SJCRH30 (cell line): ENCODE measurements at places on chromosomes 5 and 9. TPM values are rescaled to one million over a fixed set of nuclear protein-coding genes. Genes with fewer than 3 reads are reported as not detected.

DNA sequence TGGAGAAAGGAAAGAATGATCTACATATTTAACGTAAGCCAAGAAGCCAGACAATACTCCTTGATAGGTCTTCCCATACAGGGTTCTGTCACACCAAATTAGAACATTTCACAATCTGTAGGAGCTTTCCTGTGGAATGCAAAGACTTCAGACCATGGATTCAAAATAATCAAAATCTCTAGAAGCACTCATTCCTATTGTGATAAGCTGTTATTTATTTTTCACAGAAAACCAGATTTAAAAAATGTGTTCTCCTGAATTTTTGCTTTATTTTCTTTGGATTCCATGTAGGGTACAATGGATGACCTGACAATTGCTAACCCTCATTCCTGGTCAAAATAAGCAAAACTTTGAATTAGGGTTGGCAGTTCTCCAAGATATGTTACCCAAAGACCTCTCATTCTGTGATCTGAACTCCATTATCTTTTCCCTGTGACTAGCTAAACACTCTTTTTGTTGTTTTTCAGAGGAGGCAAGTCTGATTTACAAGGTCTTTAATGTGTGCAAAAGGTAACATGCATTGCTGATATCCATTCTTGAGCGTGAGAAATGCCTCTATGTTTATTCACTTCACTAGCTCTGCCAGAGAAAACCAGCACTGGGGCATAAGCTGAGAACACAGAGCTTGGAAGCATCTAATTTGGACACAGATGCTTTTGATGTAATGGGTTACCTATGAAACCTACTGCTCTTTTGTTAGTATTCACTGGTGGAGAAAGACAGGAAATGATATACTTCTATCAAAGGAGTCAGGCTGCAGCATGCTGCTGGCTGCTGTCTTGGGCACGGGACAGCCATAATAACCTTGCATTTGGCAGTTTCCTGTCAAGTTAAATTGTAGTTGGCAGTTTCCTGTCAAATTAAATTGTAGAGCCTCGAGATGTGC lies 31.4 kb downstream of the ACTBL2 start:
- no peak for DNase-seq

DNA sequence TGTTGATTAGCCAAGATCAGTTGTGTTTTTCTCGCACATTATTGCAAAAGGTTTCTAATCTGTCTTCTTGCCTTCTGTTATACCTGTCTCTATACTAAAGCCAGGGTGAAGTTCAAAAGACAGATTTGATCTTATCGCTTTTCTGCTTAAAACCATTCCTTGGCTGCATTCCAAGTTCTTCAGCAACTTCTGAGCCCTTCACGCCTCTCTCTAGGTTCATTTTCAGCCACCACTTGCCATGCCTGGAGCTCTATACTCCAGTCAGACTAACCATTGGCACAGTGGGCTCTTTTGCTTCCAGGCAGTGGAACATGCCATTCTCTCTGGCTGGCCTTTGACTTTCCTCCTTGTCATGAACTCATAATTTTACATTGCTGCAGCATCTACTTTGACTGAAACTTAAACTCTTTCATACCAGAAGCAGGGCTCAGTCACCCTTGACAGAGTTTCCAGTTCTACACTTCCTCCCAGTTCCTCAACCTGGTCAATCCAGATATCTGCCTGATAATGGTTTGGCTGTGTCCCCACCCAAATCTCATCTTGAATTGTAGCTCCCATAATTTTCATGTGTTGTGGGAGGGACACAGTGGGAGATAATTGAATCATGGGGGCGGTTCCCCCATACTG lies 114.4 kb downstream of the SLC12A2 start:
- DNase-seq, result no peak

- no peak for DNase-seq
These were observed 177.0 kb downstream of the CDK5RAP2 start for GRCh38 chr9:120402741-120403542.

Gene ALDH1A1
- 1.0 and 1.6 TPM in 2 replicates for total RNA-seq

- peak; percentile 74 for DNase-seq
These were observed 27.8 kb downstream of the PRLR start for GRCh38 chr5:35202319-35203111.

DNA sequence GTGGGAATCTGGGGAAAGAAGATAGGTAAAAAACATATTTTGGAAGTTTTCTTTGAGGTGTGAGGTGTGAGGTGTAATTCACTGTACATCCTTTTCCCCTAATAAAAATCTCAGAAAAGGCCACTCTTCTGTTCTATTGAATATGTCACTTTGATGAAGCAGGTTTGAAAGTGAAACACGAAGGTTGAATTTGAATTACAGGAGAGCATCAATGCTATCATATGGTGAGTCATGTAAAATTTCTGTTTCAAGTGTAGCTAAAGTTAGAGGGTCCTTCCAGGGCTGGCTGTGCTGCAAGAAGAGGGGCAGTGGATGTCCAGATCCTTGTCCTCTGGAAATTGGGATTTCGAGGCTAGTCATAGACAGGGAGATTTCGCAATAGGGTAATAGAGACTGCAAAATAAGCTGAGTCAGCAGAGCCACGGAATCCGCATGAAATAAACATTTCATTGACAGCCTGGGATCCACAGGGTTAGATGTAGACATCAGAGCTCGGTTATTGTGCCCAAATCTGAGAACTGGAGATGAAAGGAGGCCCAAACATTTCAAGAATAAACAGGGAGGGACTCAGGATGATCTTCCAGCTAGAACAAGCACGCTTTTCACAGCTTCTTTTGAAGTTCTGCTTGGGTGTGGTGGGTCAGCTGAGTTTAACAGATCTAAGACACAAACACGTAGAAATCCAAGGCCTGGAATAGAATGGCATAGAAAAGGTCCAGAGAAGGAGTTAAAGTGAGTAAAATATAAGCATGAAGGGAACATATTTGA lies 194.4 kb upstream of the CDKN2B start:
- no peak for DNase-seq

GRCh38 chr5:126961128-126961527 lies 69.2 kb downstream of the MARCHF3 start:
- DNase-seq, result no peak

Gene PCDHAC1
- total RNA-seq, result not detected in 2 replicates

- DNase-seq, result no peak
These were observed 22.7 kb downstream of the MED27 start for GRCh38 chr9:132056717-132057560.

- DNase-seq, result no peak
These were observed 42.9 kb downstream of the PDCD1LG2 start for GRCh38 chr9:5553211-5553610.

DNA sequence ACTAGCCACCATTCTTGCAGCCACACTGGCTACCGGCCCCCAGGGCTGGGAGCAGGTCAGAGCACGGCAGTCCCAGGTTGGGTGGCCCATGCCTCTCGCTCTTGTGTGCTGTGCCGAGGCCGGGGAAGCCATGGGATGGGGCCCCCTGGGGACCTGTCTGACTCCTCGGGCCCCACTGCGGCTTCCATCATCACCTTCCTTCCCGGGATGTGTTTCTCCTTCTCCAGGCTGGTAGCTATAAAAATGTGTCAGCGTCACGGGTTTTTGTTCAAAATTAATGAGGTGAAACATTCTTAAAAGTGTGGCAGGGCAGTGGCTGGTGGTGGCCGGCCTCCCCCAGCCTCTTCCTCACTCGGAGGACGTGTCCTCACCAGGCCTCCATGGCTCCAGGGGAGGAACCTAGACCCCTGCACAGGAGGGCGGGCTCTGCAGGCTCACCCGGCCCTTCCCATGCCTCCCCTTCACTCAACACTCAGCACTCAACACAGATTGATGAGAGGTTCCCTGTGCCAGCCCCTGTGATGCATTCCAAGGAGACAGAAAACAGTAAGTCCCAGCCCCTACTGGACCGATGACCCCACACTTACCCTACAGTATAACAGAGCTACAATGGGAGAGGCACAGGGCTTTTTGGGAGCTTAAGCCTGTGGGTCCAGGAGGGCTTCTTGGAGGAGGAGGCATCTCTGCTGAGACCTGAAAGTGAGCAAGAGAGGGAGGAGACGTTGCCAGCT lies 43.2 kb downstream of the PTGES start:
- DNase-seq, result no peak

GRCh38 chr9:38281196-38281595 lies 111.3 kb upstream of the ALDH1B1 start:
- DNase-seq, result no peak

DNA sequence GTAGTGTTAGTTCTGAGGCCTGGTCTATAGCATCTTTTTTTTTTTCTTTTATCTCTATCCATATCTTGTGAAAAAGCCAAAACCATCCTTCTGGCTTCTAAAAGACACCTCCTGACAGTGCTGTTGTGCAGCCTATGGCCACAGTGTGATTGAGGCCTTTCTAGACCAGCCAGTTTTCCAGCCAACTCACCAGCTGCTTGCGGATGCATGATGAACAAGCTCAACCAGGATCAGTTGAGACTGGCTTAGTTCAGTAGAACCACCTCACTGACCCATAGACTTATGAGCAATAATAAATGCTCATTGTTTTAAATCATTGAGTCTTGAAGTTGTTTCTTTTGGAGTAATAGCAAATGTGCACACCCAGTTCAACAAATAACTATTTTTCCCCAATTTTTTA lies 296.9 kb downstream of the FAM170A start:
- no peak for DNase-seq

- no peak for DNase-seq
These were observed 48.5 kb downstream of the ADAMTS19 start for GRCh38 chr5:129508606-129509005.

DNA sequence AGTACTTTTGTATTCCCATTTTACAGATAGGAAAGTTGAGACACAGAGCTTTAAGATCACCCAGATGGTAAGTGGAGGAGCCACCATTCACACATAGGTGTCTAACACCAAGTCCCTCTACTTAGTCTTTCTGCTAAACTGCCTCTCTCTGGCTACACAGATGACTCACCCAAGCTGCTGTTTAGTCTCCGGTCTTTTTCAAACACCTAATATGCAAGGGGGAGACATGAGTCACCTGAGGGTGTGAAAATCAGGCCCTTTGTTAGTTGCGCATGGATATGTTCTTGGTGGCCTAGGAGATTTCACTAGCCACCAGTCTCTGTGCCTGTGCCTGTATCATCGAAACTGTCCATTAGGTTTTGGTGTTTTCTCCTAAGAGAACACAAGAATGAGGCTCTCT lies 117.8 kb downstream of the MAST4 start:
- DNase-seq, result no peak

Gene CCDC183
- total RNA-seq, result 0.14 TPM in 1 of 2 replicates, not detected in the other

Gene ITGA1
- total RNA-seq, result 8.8 and 9.9 TPM in 2 replicates

- DNase-seq, result no peak
These were observed 90.6 kb downstream of the ZCCHC7 start for GRCh38 chr9:37210737-37211523.

Gene AHRR
- 0.15 and 0.20 TPM in 2 replicates for total RNA-seq

Gene FOXD1
- 10.5 and 10.9 TPM in 2 replicates for total RNA-seq

GRCh38 chr9:37187713-37188439 lies 67.5 kb downstream of the ZCCHC7 start:
- DNase-seq, result no peak

DNA sequence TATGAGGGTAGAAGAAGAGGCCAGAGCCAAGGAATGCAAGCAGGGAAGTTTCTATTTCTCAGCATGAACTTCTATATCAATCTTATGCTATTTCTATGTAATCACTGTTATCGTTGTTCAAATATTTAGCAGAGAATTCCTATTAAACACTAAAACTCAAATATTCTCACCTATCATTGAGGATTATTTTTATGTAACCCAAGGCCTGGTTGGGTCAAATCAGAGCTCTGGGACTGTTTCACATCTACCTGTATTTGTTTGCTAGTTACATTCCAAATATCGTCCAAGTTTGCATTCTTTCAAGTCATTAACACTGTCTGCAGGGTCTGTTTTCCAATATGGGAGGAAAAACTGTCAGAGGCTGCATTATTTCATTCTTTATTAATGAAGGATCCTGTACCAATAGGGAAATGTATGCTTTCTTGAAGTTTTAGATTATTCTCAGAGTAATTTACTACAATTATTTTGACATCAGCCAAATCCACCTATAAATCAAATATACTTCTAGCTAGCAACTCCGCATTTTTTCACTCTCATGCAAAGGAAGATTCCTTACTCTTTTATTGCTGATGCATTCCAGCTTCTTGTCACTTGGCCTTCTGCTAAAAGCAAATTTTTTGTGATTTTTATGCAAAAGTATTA lies 52.2 kb downstream of the LURAP1L start:
- no peak for DNase-seq

DNA sequence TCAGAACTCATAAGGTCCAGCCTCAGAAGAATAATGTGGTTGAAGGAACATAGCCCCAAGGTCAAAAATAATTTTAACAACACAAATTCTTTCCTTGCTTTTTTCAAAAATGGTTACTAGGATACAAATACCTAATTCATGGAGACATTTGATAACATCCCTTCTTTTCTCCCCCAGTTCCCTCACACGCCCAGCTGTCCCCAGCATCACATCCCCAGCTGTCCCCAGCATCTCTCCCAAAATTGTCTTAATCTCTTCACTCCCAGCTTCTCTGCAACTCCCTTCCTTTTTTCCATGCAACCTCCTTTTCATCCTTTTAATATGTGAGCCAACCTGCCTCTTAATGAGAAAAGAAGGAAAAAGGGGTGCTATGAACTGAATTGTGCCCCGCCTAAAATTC lies 77.8 kb downstream of the FSTL4 start:
- peak; percentile 71 for DNase-seq

DNA sequence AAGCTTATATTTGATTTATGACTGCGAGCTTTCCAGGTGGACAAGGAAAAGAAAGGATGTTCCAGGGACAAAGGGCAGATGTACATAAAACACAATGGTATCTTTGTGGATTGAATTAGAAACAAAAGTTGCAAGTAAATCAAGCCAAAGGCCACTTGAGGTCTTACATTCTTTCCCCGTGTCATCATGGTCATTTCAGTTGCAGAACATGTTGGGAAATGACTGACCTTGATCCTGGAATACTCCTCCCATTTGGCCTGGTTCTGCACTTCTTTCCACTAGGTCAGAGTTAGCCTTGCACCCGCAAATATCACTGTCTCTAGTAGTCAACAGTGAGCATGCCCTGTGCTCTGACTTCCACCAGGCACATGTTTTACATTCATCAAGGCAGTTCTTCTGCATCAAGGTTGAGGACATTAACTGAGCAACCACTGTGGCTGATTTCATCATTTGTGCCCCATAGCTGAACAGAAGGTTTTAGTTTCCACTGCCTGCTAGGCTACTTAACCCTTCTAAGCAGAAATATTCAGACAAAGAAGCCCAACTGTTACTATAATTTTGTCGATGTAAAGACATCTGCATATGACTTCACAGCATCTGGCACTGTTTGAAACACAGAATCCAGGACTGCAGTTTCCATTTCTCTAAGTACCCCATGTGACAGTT lies 1161.7 kb upstream of the DMAC1 start:
- no peak for DNase-seq

GRCh38 chr5:172417983-172418630 lies 36.2 kb downstream of the SH3PXD2B start:
- DNase-seq, result peak; percentile 33

Gene MLANA
- total RNA-seq, result 0.04 TPM in 1 of 2 replicates, not detected in the other

- no peak for DNase-seq
These were observed 330.0 kb downstream of the PRR16 start for GRCh38 chr5:120794121-120794520.

DNA sequence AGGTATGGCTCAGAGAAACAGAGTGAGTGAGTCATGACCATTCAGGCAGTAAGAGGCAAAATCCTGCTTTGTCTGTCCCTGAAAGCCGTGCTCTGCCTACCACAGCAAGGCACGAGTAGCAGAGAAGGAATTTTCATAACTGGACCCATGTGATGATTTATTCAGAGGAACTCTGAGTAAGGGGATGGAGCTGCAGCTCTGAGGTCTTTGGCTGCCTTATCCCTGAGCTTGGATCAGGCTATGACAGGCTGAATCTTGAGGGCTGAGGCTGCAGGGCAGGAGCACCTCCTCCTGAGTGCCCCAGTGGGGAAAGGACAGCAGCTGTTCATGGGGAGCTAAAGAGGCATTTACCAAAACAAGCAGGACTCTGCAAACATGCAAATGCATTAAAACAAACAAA lies 183.4 kb downstream of the PAPPA start:
- peak; percentile 71 for DNase-seq

Gene HTR4
- total RNA-seq, result 0.06 TPM in 1 of 2 replicates, not detected in the other

Gene GCNT4
- 0.02 and 0.05 TPM in 2 replicates for total RNA-seq

Gene MYOZ3
- total RNA-seq, result 0.02 TPM in 1 of 2 replicates, not detected in the other
